ENCODE measurements at places on chromosomes 4 and X.

GRCh38 chr4:16085822-16086221 is 2.0 kb upstream of the PROM1 start:
- no peak for DNase-seq

- no peak for DNase-seq
Measured at GRCh38 chr4:72767618-72768302, 198.7 kb upstream of the ADAMTS3 start.

DNA sequence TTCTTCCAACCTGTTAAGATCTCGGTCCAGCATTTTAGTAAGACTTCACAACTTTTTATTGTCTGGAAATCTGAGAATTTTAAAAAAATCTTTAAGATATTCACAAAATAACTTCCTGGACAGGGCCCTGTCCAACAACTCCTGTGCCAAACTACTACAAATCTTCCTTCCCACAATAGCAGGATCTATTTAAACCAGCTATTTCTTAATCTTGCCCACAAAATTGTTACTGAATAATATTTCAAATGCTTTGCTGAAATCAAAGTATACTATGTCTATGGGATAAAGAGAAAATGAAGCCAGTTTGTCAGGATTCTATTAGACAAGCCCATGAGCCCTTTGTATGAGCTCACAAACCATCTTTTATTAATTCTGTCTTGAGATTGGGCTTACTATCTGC is 104.1 kb upstream of the DDIT4L start:
- no peak for DNase-seq

- no peak for DNase-seq
Measured at GRCh38 chrX:72576141-72576894, 3.7 kb upstream of the HDAC8 start.

DNA sequence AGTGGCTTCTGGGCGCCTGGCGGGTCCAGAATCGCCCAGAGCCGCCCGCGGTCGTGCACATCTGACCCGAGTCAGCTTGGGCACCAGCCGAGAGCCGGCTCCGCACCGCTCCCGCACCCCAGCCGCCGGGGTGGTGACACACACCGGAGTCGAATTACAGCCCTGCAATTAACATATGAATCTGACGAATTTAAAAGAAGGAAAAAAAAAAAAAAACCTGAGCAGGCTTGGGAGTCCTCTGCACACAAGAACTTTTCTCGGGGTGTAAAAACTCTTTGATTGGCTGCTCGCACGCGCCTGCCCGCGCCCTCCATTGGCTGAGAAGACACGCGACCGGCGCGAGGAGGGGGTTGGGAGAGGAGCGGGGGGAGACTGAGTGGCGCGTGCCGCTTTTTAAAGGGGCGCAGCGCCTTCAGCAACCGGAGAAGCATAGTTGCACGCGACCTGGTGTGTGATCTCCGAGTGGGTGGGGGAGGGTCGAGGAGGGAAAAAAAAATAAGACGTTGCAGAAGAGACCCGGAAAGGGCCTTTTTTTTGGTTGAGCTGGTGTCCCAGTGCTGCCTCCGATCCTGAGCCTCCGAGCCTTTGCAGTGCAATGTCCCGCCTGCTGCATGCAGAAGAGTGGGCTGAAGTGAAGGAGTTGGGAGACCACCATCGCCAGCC is at the start of gene ATOH1:
Gene ATOH1 (plus strand): TSS at position 422 of the 663 bp plus-strand sequence. CDS start 174 bp downstream, at position 596.
- no peak for DNase-seq

DNA sequence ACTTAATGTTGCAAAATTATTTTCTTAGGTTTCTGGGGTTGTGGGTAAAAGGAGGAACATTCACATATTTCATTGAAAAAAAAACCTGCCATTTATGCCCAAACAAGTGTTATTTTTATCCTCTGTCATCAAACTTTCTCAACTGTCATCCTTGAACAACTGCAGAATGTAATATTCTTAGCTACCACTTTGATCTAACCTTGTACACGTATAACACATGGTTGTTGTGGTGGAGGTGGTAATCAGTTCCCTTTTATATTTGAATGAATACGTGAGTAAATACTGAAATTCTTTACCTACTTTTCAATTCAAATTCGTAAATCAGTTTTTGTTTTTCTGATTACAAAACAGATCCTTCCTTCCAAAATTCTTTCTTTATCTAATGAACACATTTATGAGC is 3.8 kb upstream of the AMMECR1 start:
- DNase-seq, result no peak

All from GDM1 (cell line).